GM23338 (cell line): ENCODE measurements at places on chromosomes 3 and 15. TPM values are rescaled to one million over a fixed set of nuclear protein-coding genes. Genes with fewer than 3 reads are reported as not detected.

The RASGRF1 gene
- 0.24 and 0.39 TPM in 2 replicates for total RNA-seq

DNA sequence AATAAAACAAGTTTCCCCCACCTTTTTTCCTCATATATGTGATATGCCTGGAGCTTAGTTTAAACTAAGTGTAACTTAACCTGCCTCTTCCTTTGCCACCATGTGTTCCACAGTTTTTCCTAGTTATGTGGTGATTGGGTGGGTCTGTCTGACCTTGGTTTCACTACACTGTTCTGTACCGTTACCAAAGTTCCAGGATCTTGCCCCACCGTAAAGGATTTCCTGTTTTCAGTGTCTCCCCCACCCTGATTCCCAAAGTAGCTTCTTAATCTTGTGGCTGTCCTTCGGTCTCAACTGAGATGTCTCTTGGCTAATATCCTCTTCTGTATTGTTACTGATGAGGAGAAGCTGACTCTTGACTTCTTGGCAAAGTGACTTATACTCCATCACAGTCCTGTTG lies 6.4 kb upstream of the MGA start:
- no peak for DNase-seq

The P3H2 gene
- 20.5 and 24.2 TPM in 2 replicates for total RNA-seq

The PLAAT1 gene
- 5.4 and 6.6 TPM in 2 replicates for total RNA-seq

- DNase-seq: no peak
Measured at GRCh38 chr3:31096661-31097395, 202.4 kb upstream of the GADL1 start.

GRCh38 chr15:38565287-38565670 lies 665 bp upstream of the RASGRP1 start:
- no peak for DNase-seq

The MED12L gene
- total RNA-seq: 23.7 and 25.0 TPM in 2 replicates

- peak; percentile 8 for DNase-seq
Measured at GRCh38 chr3:27220166-27220565, 149.0 kb downstream of the NEK10 start.

The MAGEF1 gene
- 66.5 and 79.4 TPM in 2 replicates for total RNA-seq

The EPHB3 gene
- total RNA-seq: 1.0 and 2.0 TPM in 2 replicates

- peak; percentile 54 for DNase-seq
Measured at GRCh38 chr15:62886431-62887071, 156.0 kb upstream of the TPM1 start.

GRCh38 chr3:195812366-195812765 lies 637 bp upstream of the MUC4 start:
- DNase-seq: no peak

The TF gene
- 0.76 and 2.9 TPM in 2 replicates for total RNA-seq

DNA sequence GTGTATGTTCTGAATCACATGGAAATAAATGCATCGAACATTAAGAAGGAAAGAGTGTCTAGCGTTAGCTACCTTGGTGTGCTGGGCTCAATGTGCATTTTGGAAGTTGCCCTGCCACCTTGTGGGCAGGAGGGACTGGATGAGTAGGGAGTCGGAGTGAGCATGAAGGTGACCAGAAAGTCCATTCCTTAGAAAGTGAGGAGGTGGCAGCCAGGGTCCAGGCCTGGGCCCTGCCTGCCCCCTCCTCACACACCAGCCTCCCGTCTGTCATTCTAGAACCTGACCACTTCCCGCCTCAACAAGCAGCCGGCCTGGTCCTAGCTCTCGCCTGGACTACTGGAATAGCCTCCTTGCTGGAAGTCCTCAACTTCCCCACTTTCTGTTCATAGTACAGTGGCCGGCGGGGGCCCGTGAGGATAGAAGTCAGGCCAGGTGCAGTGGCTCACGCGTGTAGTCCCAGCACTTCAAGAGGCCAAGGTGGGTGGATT lies 10.2 kb upstream of the GATA2 start:
- DNase-seq: peak; percentile 68

DNA sequence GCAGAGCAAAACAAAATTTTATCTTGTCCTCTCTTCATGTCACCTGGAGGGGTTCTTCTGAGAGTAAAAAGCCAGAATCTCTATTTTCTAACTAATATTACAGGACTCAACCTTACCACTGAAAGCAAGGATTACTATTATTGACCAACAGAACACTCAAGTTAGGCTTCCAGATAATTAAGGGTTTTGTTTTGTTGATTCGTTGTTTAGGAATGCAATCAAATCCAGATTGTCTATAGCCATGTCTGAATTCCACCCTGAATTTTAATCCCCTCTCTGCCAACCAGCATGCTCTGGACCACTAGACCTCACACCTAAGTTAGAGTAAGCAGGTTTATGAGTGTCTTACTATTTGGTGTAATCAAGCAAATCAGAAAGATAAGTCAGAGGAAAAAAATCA lies 90.7 kb downstream of the PEAK1 start:
- peak; percentile 29 for DNase-seq

The IL17RB gene
- total RNA-seq: 5.7 and 8.3 TPM in 2 replicates

DNA sequence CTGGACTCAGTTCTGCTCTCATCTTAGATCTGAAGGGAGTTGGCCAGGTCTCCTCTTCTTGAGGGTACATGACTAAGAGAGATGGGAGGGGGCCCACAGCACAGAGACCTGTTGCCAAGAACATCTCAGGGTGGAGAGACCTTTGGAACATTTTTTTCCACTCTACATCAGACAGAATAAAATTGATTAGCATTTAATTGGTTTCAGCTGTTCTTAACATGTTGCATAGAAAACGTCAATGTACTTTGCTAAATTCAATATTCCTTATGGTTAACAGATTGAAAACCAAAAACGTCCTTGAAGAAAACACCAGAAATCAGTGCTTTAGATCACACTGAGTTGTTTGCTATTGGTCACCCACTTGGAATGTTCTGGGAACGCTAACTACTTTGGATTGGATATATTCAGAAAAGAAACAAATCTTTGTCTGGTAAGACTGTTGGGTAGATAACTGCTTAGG lies 36.4 kb upstream of the FSTL1 start:
- no peak for DNase-seq

DNA sequence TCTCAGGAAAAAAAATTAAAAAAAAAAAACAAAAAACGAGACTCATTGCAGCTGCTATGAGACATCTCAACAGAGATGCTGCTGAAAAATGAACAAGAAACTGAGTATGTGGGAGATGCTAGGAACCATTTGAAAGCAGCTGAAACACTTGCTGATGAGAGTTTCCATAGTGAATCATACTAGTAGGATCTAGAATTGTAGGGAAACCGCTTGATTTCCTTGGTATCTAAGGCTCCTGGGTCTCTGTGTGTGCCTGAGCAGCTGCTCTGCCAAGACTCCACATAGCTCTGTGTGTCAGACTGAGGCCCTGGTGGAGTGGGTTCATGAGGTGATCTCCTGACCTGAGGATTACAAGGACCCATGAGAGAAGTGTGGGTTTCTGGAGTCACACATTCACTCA lies 313.4 kb upstream of the NECTIN3 start:
- DNase-seq: no peak

DNA sequence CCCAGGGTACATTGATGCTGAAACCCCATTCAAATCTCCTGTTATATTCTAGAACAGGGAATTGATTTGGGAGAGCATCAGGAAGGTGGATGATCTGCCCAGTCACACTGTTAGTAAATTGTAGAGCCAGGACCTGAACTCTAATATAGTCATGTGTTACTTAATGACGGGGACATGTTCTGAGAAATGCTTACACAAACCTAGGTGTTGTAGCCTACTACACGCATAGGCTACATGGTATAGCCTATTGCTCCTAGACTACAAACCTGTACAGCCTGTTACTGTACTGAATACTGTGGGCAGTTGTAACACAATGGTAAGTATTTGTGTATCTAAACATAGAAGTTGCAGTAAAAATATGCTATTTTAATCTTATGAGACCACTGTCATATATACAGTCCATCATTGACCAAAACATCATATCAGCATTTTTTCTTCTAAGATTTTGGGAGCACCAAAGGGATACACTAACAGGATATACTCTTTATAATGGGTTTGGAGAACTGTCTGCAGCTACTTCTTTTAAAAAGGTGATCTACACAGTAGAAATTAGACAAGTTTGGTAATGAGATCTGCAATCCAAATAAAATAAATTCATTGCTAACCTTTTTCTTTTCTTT lies 5.8 kb downstream of the B2M start:
- no peak for DNase-seq

The CPNE9 gene
- 7.8 and 8.8 TPM in 2 replicates for total RNA-seq

The SPESP1 gene
- not detected in 2 replicates for total RNA-seq

- peak; percentile 86 for DNase-seq
Measured at GRCh38 chr15:64596701-64597476, 136.5 kb downstream of the ZNF609 start.

DNA sequence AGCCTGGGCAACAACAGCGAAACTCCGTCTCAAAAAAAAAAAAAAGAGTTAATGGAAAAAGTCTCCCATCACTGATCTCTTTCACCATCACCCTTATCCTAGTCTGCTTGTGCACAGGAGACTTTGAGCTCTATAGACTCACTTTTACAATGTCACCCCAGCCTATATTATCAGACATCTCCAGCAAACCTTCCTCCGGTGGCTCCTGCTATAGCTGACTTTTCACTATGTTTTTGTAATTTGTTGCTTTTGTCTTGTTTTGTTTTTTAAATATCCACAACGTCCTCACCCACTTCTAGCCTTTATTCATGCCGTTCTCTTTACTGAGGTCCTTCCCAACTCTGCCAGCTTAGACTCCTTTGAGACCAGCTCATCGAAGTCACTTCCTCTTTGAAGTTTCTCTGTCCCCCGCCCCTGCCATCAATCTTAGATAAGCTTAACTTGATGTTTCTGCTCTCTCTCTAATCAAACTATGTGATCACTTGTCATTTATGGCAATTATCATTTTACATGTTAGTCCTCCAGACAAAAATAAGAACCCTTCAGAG lies 82.7 kb upstream of the CHD2 start:
- no peak for DNase-seq

DNA sequence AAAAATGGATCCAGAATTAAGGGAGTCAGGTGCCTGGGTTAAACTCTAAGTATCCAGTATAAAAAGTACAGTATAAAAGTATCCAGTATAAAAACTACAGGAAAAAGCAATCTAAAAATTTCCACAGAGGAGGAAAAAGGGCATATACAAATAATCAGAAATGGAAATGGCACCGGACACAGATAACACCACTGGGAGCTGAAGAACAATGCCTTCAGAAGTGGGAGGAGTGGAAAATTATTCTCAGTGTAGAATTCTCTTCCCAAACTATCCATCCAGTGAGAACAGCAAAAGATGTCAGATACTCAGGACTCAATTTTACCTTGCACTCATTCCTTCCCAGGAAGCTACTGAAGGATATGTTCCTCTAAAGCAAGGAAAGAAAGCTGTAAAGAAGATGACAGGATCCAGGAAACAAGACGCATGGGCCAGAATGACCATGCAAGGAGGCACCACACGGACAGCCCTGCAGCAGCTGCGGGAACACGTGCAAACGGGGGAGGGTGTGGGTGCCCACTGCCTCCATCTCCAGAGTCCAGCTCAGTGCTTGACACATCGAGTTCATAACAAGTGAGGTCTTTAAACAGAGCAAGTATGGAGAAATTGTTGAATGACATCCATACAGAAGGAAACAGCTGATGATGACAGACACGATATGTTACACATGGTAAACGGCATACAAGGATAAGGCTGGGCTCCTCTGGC lies 68.5 kb downstream of the CHSY1 start:
- no peak for DNase-seq

GRCh38 chr3:174614036-174614435 lies 245.1 kb upstream of the NAALADL2 start:
- no peak for DNase-seq

DNA sequence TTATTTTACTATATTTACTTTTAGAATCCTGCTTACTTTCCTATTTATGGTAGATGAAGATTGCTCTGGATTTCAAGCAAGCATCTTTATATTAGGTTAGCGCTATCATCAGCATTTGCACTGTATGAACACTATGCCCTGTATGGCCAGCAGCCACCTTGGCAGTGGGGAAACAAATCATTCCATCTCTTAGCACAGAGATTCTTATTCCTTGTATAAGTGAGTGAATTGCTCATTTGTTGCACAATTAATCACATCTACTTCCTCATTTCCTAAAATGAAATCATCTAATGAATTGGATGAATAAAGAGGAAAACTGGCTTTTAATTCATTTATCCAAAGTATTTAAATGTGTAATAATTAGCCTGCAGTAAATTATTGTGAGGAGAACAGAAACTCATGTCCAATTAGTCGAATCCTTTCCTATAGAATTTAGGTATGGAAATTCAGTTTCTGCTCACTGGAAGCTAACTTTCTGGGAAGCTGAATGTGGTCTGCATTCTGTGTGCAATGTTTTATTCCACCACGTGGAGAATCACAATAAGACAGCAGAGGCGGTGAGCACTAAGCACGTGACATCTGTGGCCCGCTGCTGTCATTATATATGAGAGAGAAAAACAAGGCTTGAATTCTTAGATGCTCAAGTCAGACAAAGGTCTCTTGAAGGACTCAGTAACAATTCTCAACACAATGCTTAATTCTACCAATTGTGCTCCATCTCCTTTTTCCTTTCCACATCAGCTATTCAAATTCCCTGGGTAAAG lies 93.4 kb downstream of the PEX5L start:
- no peak for DNase-seq

- DNase-seq: no peak
Measured at GRCh38 chr3:151216641-151217607, 13.9 kb upstream of the GPR171 start.

DNA sequence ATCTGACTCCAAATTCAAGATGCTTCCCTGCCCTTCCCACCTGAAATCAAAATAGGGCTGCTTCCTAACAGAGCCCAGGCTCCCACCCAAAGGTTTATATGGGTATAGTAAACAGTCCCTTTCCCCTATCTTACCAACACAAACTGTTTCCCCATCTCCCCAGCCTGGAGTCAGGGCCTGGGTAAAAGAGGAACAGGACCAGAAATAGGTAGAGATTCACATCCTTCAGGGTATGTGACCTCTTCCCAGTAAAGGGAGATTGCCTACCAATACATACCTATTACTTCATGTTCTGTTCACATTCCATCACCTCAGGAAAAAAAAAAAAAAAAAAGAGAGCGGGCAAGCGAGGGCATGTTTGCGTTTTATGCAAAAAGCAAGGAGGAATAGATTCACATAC lies 9.7 kb upstream of the SHF start:
- no peak for DNase-seq

DNA sequence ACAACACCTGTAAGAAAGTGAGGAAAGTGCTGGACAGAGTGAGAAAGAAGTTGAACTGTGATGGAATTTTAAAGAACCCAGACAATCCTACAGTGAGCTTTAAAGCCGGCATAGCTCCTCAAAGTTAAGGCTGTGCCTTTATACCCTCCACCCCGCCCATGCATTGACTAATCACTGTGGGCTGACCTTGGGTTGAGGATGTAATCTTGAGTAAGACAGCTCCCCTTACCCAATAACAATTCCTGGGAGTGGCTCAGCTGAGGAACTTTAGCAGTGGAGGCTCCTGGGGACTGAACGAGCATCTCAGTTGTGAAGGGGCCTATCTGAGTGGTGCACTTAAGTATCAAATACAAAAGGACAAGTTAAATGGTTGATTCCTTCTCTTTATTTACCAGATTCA lies 35.7 kb upstream of the ZNF770 start:
- DNase-seq: peak; percentile 34

The ZBED2 gene
- not detected in 2 replicates for total RNA-seq

- no peak for DNase-seq
Measured at GRCh38 chr3:133734305-133734704, 11.9 kb upstream of the TF start.

The CHAC1 gene
- total RNA-seq: 112 and 124 TPM in 2 replicates

- peak; percentile 84 for DNase-seq
Measured at GRCh38 chr3:50637011-50637410, 20.1 kb downstream of the MAPKAPK3 start.
